Renal cortical epithelial cell (primary cell): ENCODE measurements at places on chromosomes 12 and 14.

DNA sequence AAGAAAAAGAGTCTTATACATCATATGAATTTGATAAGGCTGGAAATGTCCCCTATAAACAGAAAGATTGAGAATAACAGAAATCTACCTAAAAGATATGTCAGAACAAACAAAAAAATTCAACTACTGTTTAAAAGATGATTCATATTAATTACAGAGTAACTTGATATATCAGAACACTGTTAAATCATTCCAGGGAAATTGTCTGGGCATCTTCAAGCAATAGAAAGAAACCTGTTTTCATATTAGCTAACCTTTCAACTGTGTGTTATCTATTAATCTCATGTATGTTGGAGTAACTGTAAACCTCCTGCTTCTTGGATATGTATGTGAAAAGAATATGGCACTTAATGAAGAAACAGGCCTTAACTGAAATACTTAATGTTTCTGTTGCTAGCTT is 96.7 kb downstream of the NUBPL start:
- no peak for DNase-seq

DNA sequence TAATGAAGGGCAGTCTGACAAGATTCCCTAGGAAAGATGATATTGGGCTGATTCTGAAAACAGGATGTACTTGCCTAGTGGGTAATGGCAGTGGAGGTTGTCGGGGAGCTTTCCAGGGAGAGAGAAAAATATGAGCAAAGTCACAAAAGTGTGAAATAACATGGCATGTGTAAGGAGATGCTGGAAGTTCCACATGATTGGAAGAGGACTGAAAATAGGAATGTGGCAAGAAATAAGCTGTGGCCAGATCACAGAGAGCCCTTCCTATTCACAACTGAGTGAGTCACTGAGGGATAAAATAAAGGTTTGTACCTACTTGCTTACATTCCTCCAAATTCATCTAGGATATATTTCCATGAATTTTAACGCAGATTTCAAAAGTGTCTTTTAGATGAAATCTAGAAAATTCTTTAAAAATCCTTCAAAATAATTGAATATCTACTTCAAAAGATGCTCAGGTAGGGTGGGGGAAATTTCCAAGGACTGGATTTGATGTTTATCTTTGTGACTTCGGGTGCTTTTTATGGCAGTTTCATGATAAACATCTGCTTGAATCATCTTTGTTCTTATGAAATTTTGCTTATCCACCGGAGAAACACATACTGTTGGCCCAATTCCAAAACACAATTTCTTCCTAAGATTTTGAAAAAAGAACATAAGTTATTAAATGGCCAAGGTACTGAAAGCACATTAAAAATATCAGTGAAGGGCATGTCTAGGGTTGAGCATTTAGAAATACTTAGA is 36.3 kb upstream of the SLC2A13 start:
- peak; percentile 70 for DNase-seq

- DNase-seq: no peak
Observed at GRCh38 chr12:91080041-91080440, 22.2 kb upstream of the KERA start.

DNA sequence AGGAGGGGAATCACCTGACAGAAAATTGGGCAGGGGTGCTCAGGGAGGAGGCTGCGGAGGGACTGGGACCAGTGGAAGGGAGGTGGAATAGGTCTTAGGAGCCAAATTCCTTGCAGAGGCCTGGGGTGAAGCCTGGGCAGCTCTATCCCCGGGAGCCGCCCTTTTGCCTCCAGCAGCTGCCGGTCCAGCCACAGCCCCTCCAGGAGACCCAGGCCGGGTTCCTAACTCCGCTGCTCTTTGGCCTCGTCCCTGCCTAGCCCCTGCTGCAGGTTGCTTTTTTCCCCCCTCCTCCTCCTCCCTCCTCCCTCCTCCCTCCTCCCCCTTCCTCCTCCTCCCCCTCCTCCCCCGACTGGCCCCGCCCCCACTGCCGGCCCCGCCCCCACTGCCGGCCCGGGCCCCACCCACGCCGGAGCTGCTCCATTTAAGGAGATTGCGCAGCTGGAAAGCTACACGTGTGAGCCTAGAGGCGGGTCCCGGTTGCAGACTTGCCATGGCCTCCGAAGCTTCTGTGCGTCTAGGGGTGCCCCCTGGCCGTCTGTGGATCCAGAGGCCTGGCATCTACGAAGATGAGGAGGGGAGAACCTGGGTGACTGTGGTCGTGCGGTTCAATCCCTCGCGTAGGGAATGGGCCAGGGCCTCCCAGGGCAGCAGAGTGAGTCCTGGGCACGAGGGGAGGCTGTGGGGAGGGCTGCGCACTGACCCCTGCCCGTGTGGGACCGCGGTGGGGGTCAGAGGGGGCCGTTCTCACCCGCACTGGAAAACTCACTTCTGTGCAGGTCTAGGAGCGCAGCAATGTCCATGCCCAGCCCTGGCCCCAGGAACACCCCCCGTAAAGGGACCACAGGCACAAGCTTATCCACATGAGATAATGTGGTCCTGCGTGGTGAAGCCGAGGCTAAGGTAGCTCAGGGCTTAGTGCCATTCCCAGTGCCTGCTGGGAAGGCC is at the start of gene TCL1B:
TSS of gene TCL1B (plus strand) at position 449 of the 945 bp plus-strand sequence. CDS start at position 491, 42 bp downstream.
- no peak for DNase-seq

DNA sequence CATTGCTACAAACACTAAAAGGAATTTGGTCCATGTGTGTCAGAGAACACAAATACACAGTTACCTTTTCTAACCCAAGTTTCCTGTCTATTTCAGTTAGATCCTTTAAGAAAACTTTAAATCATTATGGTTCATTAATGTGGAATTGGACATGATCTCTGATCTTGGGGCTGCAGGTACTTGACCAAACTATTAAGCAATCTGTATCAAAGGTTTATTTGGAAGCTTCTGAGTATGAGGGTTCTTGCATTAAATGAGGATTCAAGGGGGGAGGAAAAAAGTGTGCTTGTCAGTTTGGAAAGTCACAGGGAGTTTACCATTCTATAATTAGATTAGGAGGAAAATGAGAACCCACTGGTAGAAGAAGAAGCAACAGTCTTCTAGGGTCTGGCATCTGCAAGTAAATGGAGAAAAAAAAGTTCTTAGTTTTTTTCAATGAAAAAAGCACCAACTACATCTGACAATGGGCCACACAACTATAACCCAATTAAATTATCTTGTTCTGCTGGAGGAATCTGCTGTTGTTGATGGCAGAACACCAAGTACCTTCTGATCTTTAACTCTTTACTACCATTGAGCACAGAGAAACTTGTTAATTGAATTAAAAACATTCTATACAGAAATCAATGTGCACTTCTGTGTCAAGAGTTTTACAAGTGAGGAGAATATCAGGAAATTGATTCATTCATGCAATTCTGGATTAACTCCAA is 17.5 kb downstream of the GTSF1 start:
- DNase-seq: no peak

GRCh38 chr12:54005531-54005852 is 3.3 kb upstream of the HOXC8 start:
- DNase-seq: no peak
